ENCODE measurements at places on chromosomes 3 and 15.

DNA sequence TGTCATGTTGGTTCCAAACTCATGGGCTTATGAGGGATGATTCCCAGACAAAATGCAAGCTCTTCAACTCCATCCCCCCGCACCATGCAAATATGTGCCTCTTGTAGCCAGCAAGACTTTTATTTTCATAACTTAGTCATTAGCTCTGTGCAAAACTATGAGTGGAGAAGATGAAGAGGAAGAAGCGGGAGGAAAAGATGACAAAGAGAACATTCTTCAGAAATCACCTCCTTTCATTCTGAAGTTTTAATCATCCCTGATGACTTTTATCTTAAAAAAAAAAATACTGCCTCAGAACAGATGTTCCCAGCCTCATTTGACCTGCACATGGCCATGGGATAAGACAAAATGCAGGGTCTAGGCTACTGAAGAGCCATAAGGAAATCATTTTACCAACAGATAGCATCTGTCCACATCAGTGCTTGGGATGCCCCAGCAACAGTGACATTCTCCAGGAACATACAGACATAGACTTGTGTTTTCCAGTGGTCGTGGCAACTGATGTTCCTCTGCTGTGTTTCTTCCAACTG, 145.5 kb downstream of the WNT5A start:
- no peak for DNase-seq

DNA sequence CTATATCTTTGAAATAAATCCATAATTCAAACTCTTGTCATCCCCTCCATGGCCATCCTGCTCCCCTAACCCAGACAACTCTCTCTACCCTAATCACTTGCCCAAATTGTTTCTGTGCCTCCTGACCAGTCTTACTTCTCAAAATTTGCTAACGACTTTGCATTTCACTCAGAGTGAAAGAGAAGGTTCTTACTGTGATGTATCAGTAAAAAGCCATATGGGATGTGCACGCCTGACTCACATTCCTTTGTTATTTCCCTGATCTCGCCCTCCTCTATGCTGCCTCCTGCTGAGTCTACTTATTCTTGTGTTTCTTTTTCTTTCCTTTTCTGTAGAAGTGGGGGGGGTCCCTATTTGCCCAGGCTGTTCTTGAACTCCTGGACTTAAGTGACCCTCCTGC, 487.2 kb upstream of the FRG2C start:
- no peak for DNase-seq

- no peak for DNase-seq
Observed at GRCh38 chr3:183349421-183350157, 78.8 kb downstream of the MCF2L2 start.

DNA sequence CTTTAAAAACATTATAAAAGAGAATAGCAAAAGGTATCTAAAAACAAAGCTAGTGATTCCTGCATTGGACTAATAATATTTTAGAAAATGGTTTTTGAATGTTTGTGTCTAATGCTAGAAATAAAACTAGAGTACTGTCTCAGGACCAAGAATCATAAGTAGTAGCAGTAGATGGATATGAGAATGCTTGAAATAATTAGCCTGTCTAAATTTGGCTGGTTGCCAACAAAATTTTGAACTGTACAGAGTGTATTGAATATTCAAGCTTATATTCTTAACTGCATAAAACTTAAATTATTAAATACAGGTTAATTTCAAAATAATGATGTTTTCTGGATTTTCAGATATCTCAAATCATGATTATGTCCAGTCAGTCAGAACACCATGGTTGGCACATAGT, 14.0 kb downstream of the ABHD5 start:
- DNase-seq: no peak

DNA sequence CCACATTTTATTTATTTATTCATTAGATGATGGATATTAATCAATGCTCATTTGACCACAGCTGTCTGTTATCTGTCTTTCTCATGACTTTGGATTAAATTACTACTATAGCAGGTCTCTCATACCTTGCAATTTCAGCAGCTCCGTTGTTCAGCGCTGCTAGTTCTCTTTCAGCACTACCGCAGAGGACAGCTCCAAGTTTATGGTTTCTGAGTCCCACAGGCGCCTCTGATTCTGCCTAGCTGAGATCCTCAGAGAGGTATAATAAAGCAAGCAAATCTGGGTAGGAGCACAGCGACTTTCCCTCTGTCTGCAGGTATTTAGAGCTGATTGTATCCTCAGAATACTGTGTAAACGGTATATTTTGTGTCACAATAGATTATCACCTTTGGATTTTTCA, 204.9 kb downstream of the CNTN4 start:
- DNase-seq: no peak

DNA sequence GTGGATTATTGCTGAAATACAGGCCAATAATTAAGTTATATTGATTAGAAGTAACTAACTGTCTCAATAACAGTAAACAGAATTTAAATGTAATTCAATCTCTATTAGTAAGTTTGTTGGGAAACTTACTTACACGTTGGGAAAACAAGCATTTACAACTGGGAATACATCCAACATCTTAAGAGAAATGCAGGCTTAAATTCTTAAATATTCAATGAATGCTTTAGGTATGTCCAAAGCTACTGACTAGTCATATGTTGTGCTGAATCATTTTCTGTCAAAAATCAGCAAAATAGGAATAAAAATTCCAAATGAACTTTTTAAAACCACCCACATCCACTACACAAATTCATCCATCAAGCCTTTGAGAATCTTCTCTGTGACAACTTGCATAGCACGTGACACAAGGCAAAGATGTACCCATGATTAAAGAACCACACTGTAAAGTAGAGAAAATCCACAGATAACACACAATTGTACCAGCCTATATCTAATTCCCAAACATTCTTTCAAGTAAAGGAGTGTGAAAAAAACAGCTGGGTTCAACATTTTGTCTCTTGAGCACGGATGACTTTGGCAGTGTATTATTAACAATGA, 60.0 kb downstream of the NMNAT3 start:
- DNase-seq: no peak

DNA sequence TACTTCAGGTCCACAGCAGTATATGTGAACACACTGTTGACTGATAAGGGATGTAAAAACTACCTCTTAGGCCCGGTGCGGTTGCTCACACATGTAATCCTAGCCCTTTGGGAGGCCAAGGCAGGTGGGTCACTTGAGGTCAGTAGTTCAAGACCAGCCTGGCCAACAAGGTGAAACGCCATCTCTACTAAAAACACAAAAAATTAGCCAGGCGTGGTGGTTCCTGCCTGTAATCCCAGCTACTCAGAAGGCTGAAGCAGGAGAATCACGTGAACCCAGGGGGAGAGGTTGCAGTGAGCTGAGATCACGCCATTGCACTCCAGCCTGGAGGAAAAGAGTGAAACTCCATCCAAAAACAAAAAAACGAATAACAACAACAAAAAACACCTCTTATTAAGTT, 194.6 kb upstream of the KCNMB2 start:
- no peak for DNase-seq

DNA sequence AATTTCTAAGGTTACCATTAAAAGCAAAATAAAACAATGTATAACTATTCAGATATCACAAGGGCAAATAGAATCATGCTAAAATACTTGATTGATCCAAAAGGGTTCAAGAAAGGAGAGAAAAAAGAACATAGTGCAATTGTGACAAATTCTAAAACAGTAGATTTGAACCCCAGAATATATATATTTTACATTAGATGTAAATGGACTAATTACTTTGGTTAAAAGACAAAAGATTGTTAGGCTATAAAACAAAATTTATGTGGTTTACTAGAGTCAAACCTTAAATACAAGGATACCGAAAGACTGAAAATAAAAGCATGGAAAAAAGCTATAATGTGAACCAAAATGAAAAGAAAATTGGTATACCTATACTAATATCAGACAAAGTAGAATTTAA, 129.3 kb downstream of the ADAMTSL3 start:
- DNase-seq: no peak

DNA sequence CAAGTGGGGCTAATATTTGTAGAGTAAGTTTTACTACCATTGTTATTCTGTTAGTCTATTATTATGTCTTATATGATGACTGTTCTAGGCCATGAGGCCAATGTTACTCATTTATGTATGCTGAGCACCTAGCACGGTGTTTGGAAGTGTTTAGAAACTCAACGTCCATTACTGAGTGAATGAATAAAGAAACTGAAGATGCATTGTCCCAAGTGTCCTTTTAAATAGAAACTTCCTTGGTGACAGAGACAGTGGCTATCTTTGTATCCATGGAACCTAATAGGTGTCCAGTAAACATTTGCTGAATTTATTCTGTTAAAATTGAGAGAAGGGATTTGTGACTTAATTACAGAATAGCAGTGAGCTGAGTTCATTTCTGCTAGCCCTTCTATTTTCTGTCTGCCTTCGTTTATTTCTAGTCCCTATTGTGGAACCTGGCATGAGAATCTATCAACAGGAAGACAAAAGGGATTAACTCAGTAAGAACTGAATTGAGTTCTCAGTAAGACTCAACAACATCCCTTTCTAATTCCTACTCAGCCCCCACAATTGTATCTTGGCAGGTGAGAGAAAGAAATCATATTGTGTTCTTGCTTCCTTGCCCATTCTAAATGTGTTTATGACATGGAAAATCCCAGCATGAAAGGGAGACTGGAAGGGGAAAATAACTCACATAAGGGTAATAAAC, 246.6 kb upstream of the LRRC3B start:
- no peak for DNase-seq

GRCh38 chr3:122977746-122978466, 49.7 kb downstream of the SEMA5B start:
- no peak for DNase-seq
